ENCODE measurements at places on chromosomes 4 and X. TPM values are rescaled to one million over a fixed set of nuclear protein-coding genes. Genes with fewer than 3 reads are reported as not detected.

The MAGEA12 gene
- not detected for total RNA-seq

The FAM9C gene
- total RNA-seq, result not detected

The FAM47A gene
- not detected for total RNA-seq

The CTAG2 gene
- 2.8 TPM for total RNA-seq

The TENT5D gene
- under 0.01 TPM for total RNA-seq

The EDA gene
- total RNA-seq, result 0.51 TPM

The RRH gene
- not detected for total RNA-seq

The AMTN gene
- not detected for total RNA-seq

The TCEAL5 gene
- not detected for total RNA-seq

The ARAF gene
- total RNA-seq, result 45.6 TPM

The RELL1 gene
- 52.3 TPM for total RNA-seq

The TCEAL3 gene
- total RNA-seq, result 6.4 TPM

The SPANXD gene
- total RNA-seq, result not detected

The C4orf54 gene
- not detected for total RNA-seq

The CLNK gene
- total RNA-seq, result not detected

The CC2D2A gene
- 9.0 TPM for total RNA-seq

The ASB9 gene
- total RNA-seq, result 2.2 TPM

The DKC1 gene
- total RNA-seq, result 14.8 TPM

The CFP gene
- 0.13 TPM for total RNA-seq

The MAGEB2 gene
- total RNA-seq, result not detected

The MAGEA9B gene
- not detected for total RNA-seq

The GSX2 gene
- total RNA-seq, result not detected

The JAKMIP1 gene
- not detected for total RNA-seq

The NHSL2 gene
- total RNA-seq, result 2.8 TPM

The SLC10A4 gene
- 0.25 TPM for total RNA-seq

The LRP2BP gene
- 0.16 TPM for total RNA-seq

The NAA11 gene
- total RNA-seq, result not detected

The HTN1 gene
- total RNA-seq, result not detected

The SPOCK3 gene
- total RNA-seq, result 0.98 TPM

The AIFM1 gene
- 16.9 TPM for total RNA-seq

The NHS gene
- 7.7 TPM for total RNA-seq

The F8A2 gene
- not detected for total RNA-seq

The FGG gene
- total RNA-seq, result not detected

The SPANXN3 gene
- not detected for total RNA-seq

The RIPPLY1 gene
- 0.51 TPM for total RNA-seq

The MAP3K15 gene
- 0.16 TPM for total RNA-seq

The AFF2 gene
- total RNA-seq, result 0.16 TPM

The PI4K2B gene
- 20.0 TPM for total RNA-seq

The TLR8 gene
- not detected for total RNA-seq

The SLC10A6 gene
- not detected for total RNA-seq

The CLIC2 gene
- not detected for total RNA-seq

The ALB gene
- not detected for total RNA-seq

The WWC2 gene
- 36.6 TPM for total RNA-seq

Data from mesangial cell (primary cell).